ENCODE measurements at places on chromosomes 5 and 9.

DNA sequence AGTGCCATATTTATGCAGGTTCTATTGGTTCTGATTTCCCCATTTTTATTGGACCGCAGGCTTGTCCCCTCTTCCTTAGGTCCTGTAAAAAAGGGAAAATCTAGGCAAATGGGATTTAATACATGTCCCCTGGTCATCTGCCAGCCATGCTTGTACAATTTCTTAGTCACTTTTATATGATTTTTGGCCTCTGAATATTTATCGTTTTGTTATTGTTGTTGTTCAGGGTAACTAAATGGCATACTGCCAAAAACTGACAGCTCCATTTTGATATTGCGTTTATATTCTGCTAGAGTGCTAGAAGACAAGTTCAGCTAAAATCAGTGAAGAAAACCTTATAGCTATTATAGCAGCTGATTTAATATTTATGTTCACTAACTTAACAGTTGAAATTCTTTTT lies 770.2 kb upstream of the FAM174A start:
- no peak for DNase-seq

DNA sequence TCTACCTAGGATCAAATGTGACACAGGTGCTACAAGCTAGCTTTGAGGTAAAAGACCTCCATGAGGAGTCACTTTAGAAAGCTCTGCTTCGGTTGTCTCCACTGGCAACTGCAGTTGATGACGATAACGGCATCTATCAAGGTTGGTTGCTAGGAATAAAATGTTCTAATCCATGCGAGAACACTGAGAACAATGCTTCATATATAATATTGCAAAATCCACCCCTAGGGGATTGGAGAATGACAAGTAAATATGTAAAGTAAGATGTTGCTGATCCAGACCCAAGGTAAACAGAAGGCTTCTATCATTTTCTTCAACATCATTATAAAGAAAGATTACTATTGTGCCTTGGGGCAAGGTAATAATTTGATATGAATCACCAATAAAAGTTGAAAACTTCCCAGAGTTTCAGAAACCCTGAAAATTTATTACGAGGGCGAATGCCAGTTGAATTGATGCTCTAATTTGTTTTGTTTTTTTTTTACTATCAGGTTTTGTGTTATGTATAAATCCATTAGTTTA lies 1003.4 kb downstream of the CDH18 start:
- DNase-seq: no peak

- DNase-seq: no peak
Measured at GRCh38 chr9:136086213-136086881, 8.7 kb downstream of the NACC2 start.

DNA sequence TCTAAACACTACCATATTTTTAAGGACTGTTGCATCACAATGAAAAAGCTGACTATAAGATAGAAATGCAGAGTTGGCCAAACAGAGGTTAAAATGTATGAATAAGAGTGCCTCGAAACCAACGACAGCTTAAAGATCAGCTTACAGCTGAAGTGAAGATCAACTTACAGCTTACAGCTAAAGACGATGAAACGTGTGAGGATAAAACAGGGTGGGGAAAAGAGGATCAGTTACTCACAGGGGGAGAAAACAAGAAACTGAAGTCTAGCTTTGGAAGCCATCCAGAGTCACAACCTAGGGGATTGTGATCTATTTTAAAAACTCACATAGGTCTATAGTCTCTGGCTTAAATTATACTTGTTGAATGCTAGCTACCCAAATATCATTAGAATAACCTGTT lies 220.0 kb downstream of the SNCAIP start:
- peak; percentile 59 for DNase-seq

DNA sequence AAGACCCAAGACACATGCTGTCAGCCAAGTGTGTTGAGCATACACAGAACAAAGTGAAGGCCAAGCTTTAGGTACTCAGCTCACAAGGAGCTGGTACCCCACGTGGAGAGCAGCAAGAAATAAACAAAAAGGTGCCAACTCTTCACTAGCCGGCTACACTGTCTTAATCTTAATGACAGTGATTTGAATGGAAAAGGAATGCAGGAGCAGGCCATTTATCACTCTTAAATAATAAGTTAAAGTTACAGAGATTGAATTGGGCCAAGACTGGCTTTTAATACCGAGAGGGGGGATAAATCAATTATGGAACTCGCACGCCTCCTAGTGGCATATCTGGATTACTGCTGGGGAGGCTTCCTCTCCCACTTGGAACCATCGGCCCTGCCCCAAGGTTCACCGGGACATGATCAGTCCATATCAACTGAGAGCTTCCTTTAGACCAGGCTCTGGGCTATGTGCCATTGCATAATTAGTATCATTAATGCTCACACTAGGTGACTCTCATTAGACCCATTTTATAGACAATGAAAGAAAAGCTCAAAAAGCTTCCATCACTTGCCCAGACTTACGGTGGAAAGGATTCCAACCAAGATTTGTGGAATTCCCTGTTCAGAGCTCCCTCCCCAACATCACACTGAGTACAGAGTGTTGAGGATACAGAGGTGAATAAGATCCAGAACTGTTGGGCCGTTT lies 94.0 kb downstream of the ACTL7B start:
- no peak for DNase-seq

Data from NCI-H524 treated with DMSO at 0.1 percent for 48 hours (cell line).